ENCODE measurements at places on chromosomes 3 and 15.
A peak's percentile ranks its signal among the peaks of the same experiment; 100 is the strongest.

GRCh38 chr15:84950570-84951111 lies 31.0 kb upstream of the PDE8A start:
- DNase-seq: no peak

DNA sequence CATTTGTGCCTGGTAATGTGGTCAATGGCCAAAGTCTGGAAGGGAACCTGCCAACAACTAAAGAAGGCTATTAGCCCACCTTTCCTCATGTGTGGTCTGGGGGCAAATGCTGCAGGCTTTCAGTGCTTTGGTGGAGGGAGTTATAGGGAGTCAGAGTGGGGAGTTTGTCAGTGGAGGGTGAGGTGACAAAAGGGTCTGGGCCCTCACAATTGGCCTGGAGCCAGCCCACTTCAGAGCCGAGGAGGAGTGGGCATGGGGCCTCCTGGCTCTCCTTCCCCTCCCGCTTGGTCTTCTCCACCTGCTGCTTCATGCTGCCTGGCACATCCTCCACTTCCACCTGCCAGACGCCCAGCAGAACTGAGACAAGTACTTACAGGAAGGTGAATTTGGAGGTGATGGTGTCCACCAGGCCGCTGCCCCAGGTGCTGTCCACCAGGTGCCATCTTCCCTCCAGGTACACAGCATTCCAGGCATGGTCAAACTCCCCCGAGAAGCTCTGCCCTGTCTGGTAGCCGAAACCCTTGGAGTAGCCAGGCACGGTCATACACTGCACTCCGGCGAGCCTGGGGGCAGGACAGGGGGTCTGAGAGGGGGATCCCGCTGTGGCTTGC lies 40.9 kb downstream of the KY start:
- DNase-seq: peak; percentile 12

- no peak for DNase-seq
These were observed 2.9 kb downstream of the USP50 start for GRCh38 chr15:50543556-50543955.

GRCh38 chr3:195001961-195002861 lies 268.7 kb downstream of the XXYLT1 start:
- peak; percentile 90 for DNase-seq

DNA sequence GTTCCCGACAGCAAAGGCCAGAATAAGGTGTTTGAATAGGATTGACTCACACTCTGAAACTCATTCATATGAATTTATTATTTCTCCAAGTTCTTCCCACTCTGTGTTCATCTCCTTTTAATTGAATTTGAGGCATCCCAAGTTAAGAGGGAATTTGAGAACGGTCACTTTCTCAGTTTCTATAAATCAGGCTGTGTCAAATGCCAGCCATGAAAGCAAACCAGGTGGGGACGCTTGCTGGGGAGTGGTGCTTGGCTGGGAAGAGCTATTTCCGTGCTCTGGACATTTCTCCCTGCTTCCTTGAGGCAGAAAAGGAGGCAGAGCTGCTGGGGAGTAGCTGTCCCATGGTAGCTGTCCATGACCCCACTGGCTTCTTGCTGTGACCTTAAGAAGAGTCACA lies 116.6 kb downstream of the FBN1 start:
- DNase-seq: no peak

All from H7 (cell line).